Activated gamma-delta T cell treated with Interleukin-2 at 50 U/mL for 16 hours (primary cell): ENCODE measurements at places on chromosomes 13 and 19.

DNA sequence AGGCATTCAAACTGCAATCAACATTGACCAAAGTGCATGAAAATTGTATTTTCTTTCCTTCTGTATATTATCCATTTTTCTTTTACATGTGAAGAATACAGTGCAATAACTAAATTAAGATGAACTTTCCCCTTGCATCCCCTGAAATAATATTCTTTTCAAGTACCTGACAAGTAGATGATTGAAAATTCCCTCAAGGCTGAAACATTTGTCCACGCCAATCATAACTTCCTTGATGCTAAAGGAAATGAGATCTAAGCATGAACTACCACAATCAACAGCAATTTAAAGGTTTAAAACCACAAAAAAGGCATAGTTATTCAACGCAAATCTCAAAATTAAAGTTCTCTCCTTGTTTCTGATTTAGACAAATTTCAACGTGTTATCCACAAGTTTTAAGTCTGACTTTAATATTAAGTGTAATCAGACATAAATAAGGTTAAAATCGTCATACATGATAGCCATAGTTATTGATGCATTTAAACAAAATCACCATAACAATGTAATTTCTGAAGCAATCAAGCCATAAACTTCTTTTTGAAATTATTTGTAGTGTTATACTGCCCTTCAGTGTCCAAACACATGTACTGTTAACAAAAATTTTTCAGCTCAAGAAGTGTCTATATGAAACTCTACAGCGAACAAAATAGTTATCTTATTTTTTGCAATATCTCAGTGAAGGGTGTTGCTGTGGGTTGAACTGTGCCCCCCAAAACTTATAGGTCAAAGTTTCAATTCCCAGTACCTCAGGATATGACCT lies 169.5 kb downstream of the DCLK1 start:
- DNase-seq: no peak

DNA sequence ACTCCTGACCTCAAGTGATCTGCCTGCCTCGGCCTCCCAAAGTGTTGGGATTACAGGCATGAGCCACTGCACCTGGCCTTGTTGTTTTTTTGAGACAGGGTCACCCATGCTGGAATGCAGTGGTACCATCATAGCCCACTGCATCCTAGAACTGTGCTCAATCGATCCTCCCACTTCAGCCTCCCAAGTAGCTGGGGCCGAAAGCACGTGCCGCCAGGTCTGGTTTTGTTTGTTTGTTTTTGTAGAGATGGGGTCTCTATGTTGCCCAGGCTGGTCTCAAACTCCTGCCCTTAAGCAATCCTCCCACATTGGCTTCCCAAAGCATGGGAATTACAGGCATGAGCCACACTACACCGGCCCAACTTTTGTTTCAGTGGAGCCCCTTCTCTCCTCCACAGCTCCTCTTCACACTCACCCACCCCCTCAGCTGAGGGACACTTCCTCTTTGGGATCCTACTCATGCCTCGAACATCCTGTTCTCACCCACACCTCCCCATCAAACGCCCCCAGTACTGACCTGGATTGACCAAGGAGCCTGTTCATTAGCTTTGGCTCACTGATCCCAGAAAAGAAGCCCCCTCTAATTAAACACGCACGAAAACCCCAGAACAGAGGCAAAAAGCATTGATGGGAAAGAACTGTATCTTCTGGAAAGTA lies 12.8 kb upstream of the CERS4 start:
- DNase-seq: no peak

GRCh38 chr13:78228940-78229339 lies 310.3 kb upstream of the EDNRB start:
- no peak for DNase-seq

- no peak for DNase-seq
Observed at GRCh38 chr19:51676566-51677083, 16.5 kb upstream of the SPACA6 start.

- DNase-seq: peak; percentile 28
Observed at GRCh38 chr19:58361900-58362271, 665 bp downstream of the ZNF497 start.

DNA sequence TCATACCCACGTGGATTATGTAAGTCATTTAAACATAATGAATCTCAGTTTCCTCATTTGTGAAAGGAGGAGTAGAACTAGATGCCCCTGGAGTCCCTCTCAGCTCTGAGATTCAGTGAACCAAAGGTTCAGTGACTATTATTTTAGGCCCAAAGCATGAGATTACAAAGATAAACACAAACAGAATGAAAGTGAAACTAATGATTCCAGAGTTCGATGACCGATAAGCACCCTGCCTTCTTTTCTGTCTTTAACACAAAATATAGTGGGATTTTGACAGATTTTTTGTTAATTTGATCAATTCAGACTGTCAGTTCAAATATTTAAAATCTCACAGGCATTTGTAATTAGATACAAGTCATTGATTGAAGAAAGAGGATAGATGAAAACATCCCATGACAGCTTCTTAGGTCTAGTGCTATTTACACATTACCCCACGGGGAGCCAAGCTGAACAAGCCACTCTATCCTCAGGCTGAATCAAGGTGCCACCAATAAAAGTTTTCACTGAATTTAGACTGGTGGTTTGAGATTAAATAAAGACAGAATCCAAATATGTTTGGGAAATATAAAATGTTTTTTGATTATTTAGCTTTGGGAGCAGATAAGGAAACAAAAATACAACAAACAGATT lies 64.6 kb upstream of the RAP2A start:
- DNase-seq: no peak

- no peak for DNase-seq
Observed at GRCh38 chr13:109628251-109628699, 158.1 kb downstream of the IRS2 start.

DNA sequence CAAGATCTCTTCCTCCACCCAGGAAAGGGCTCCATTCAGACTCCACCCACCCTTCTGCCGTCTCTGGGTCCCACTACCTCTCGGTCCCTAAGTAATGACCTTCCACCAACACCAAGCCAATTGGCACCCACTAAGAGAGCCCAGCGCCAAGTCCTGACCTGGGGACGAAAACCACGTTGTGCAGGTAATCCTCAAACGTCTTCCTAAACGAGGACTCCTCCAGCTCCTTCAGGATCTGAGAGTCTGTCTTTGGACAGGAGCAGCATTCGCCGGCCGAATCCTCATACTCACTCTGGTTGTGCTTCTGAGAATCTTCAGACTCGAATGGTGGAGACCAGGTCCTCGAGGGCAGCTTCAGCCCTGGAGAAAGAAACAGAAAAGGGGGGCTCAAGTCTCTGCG lies 83.1 kb downstream of the ZNF557 start:
- no peak for DNase-seq

- no peak for DNase-seq
Observed at GRCh38 chr13:80612804-80613203, 271.9 kb upstream of the SPRY2 start.

DNA sequence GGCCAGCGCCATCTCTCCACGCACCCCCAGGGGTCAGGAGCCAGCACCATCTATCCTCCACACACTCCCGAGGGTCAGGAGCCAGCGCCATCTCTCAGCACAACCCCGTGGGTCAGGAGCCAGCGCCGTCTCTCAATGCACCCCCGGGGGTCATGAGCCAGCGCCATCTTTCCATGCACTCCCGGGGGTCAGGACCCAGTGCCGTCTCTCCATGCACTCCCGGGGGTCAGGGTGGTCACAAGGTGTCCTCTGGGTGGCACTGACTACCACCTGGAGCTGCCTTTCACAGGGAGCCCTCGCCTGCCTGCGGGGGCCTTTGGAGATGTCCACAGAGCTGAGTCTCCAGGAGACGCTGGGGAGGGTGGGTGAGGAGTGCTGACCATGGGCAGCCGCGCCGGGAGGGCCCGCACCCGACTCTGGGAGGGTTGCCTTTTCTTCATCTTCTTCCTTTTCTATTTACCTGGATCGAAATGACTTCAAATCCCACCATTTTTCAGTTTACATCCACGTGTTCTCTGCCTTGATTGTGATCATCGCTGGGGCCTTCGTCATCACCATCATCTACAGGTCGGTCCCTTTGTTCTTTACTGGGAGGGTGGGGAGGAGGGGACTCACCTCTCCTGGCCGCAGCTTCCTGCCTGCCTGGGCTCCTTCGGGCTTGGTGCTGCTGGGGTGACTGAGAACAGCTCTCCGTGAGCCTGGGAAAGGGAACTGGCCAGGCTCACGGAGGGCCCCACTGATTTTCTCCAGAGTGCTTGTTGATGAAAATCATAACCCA lies 19.1 kb downstream of the TEX29 start:
- no peak for DNase-seq

DNA sequence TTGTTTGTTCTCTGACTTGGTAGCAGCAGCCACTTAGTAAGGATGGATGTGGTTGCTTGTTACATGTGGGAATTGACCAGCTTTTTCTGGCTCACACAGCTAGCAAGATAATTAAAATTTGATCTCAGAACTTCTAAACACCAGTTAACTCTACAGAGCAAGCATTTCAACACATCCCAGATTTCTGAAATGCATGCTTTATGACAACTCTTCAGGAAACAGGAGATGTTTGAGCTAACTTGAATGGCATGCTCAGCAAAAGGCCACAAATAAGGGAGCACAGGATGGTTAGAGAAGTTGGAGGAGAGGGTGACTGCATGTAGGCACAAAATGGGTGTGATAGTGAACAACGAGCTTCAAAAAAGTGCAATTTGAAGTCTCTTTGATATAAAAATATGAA lies 167.1 kb upstream of the SPRY2 start:
- DNase-seq: no peak
